ENCODE measurements at places on chromosomes 16 and 17. TPM values are rescaled to one million over a fixed set of nuclear protein-coding genes. Genes with fewer than 3 reads are reported as not detected.

The FBXL16 gene
- total RNA-seq, result 34.6 TPM

The TMEM132E gene
- not detected for total RNA-seq

The KRT31 gene
- not detected for total RNA-seq

The AGRP gene
- total RNA-seq, result not detected

The SSTR5 gene
- total RNA-seq, result not detected

The ADORA2B gene
- total RNA-seq, result 0.13 TPM

The KRT24 gene
- not detected for total RNA-seq

The TEKT1 gene
- not detected for total RNA-seq

The MT3 gene
- 1.8 TPM for total RNA-seq

The KRT39 gene
- not detected for total RNA-seq

The ANKRD40CL gene
- not detected for total RNA-seq

The MGAT5B gene
- total RNA-seq, result 0.08 TPM

The TSPOAP1 gene
- total RNA-seq, result 69.4 TPM

The NTN1 gene
- total RNA-seq, result not detected

The CACNA1G gene
- total RNA-seq, result not detected

The PLD6 gene
- total RNA-seq, result 6.3 TPM

The NOS2 gene
- total RNA-seq, result not detected
